NCI-H526 treated with DMSO at 0.1 percent for 48 hours (cell line): ENCODE measurements at places on chromosomes 4 and X.

- DNase-seq: no peak
These were observed 265.7 kb downstream of the IQCM start for GRCh38 chr4:149549911-149550310.

DNA sequence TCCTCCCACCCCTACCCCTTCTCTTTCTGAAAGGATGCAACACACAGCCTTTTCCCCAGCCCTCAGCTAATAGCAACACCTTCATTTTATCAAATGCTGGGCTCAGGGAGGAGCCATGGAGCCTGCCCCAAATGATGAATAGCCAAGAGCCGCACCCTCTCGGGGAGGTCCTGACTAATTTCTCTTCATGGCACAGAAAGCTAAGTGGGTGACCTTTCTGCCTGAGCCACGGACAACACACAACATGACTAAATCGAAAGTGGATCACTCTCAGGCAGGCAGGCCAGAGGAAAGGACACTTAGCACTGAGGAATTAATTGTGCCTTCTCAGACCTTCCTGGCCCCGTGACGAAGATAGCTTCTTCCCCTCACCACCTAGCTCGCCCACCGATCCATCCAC, 165.1 kb upstream of the RAI2 start:
- no peak for DNase-seq

DNA sequence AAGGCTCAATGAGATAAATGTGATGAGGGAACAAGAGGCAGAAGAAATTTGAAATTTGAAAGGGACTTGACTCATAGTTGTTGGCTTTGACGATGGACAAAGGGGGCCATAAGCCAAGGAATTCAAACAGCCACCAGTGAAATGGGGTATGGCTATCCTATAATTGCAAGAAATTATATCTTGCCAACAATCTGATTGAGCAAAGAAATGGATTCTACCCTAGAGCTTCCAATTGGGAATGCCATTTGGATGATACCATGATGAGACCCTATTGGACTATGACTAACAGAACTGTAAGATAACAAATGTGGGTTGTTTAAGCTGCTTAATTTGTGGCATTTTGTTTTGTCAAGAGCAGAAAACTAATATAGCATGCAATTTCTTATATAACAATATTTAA, 270.1 kb upstream of the ARSJ start:
- DNase-seq: no peak

DNA sequence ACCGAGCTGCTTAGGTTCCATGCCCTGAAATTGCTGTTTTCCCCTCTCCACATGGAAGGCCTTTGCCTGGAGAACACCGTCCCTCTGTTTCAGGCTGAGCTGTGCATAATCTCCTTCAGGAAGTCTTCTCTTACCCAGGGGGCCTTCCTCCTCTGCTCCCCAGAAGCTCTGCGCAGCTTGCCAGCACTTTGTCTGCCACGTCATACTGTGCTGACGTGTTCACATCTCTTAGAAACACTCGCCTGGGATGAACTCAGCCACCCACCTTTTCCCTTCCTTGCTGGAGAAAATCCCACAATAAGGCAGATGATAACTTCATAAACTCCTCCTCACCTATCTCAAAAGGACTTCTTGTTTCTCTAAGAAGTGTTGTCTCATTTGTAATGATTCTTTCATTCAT, 110.7 kb downstream of the ARHGAP10 start:
- DNase-seq: no peak
